ENCODE measurements at places on chromosomes 5 and 9.

- DNase-seq, result no peak
These were observed 126.0 kb upstream of the IRX2 start for GRCh38 chr5:2877522-2877921.

DNA sequence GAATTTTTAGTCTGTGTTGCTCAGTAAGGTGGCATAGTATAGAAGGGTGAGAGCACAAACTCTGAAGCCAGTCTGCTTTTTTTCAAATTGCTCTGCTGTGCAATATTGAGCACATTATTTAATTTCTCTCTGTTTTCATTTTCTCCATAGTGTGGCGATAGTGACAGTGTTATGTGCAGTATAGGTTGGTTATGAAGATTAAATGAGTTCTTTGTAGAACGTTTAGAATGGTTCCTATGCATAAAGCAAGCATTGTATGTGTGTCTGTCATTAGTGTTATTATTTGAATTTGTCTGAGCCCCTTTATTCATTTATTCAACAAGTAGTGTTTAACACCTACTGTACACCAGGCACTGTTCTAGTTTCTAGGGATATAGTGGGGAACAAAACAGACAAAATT, 9.2 kb downstream of the PRR16 start:
- no peak for DNase-seq

- DNase-seq, result no peak
These were observed 197.3 kb downstream of the BNC2 start for GRCh38 chr9:16673171-16673570.

GRCh38 chr9:101683236-101683635, 55.2 kb downstream of the GRIN3A start:
- DNase-seq, result no peak

GRCh38 chr5:74406844-74407243, 233.7 kb downstream of the ENC1 start:
- no peak for DNase-seq

- no peak for DNase-seq
These were observed 175.2 kb downstream of the FBXL17 start for GRCh38 chr5:108206707-108207106.

GRCh38 chr9:2570615-2571479, 50.7 kb upstream of the VLDLR start:
- no peak for DNase-seq

DNA sequence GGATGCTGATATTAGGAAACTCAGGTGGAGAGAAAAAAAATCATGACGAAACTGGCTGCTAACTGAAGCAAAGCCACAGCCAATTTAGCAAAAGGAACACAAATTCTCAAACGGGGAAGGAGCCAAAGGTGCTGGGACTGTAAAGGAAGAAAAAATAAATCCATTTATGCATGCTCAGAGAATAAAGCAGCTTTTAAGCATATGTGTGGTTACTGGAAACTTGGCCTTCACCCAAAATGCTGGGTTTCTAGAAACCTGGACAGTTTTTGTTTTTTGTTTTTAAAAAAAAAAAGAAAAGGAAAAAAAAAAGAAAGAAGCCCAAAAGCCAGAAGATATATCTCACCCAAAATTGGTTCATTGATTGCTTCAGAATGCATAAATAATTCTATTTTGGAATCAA, 8.0 kb downstream of the WHRN start:
- DNase-seq, result no peak

DNA sequence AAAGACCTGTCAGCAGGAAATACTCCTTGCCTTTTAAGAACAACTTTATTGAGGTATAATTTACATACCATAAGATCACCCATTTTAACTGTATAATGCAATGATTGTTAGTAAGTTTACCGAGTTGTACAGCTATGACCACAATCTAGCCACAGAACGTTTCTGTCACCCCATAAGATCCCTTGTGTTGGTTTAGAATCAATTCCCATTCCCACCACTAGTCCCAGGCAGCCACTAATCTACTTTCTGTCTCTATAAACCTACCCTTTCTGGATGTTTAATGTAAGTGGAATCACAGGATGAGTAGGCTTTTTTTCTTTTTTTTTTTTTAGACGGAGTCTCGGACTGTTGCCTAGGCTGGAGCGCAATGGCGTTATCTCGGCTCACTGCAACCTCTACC, 4.4 kb downstream of the GPR107 start:
- peak; percentile 71 for DNase-seq

- no peak for DNase-seq
These were observed 2.3 kb downstream of the TYRP1 start for GRCh38 chr9:12695474-12695873.

GRCh38 chr5:6405591-6405990, 27.2 kb upstream of the MED10 start:
- DNase-seq, result no peak
